ENCODE measurements at places on chromosomes 6 and 20.

- DNase-seq, result no peak
These were observed 150.9 kb upstream of the MLIP start for GRCh38 chr6:53960311-53960710.

GRCh38 chr20:41141153-41141815, 3.9 kb downstream of the PLCG1 start:
- DNase-seq, result peak; percentile 5

GRCh38 chr6:46816626-46817025, 23.4 kb downstream of the MEP1A start:
- DNase-seq, result no peak

DNA sequence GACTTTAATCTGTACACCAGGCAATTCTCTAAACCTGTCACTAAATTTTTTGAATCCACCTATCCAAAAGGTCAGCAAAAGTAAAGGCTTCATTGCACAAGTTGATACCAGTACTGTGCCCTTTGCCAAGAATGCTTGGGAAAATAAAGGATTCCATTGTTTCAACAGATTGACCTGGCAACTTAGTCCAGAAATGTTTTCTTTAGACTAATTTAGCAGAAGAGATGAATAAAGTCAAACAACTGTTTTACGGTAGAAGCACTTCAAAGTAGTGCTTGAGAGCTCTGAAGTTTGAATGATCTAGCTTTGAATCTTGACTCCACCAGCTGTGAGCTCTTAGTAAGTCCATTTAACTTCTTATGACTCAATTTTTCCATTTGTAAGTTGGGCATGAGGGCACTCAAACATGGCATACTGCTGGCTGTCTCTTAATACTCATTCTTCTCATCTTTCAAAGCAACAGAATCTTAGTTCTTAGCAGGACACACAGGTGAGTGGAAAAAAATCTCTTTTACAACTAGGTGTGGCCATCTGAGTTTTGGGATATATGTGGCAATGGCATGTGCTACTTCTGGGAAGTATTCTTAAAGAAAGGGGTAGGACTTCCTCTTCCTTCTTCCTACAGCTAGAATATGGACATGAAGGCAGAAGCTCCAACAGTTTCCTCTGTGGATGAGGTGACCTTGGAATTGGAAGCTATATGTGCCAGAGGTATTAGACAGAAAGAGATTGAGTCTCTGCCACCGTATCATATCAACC, 55.9 kb upstream of the LOC128125822 start:
- no peak for DNase-seq

DNA sequence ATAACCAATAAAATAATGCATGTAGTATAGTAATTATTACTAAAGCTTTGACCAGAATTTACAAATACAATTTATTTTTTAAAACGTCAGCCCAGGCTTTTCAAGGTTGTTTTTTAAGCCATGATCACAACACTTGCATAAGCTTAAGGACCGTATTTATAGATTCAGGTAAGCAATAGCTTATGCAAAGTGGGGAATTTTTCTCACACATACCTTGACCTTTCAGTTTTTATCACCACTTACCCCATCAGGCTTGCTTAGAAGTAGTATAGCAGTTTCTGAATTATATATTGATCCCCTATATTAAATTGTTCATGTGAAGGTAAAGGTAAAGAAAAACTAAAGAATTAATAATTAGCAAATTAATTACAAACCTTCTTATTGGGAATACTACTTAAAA, 232.3 kb upstream of the FKBP1C start:
- DNase-seq, result no peak

DNA sequence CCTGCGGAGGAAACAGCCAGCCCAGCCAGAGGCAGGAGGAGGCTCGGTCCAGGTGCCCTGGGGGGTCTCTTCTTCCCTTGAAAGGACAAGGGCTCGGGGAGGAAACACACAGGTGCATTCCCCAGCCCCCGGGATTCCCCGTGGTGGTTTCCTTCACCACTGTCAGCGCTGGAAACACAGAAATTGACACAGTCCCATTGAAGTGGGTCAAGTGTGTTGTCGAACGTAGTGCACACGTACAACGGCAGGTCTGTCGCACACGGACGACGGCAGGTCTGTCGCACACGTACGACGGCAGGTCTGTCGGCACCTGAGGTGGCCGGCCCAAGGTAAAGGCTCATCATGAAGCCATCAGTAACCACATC, 80.9 kb downstream of the DLL1 start:
- DNase-seq, result no peak

- no peak for DNase-seq
These were observed 49.2 kb downstream of the ANKS1A start for GRCh38 chr6:34938268-34938667.

DNA sequence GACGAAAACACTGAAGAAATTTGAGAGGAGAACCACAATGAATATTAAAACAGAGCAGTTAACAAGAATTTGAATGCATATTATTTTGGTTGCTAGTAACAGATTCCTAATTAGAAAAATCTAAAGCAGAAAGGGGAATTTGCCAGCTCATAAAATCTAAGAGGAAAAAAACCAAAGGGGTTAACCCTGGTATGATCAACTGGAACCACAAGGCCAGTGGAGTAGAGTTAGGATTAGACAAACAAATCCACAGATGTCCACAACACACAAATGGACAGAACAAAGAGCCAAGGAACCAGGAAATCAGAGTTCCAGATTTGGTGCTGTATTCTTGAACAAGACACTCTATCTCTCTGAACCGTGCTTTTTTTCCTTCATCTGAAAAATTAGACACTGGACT, 195.0 kb downstream of the TASP1 start:
- DNase-seq, result no peak

- no peak for DNase-seq
These were observed 244.1 kb downstream of the BMP7 start for GRCh38 chr20:57022306-57022705.

DNA sequence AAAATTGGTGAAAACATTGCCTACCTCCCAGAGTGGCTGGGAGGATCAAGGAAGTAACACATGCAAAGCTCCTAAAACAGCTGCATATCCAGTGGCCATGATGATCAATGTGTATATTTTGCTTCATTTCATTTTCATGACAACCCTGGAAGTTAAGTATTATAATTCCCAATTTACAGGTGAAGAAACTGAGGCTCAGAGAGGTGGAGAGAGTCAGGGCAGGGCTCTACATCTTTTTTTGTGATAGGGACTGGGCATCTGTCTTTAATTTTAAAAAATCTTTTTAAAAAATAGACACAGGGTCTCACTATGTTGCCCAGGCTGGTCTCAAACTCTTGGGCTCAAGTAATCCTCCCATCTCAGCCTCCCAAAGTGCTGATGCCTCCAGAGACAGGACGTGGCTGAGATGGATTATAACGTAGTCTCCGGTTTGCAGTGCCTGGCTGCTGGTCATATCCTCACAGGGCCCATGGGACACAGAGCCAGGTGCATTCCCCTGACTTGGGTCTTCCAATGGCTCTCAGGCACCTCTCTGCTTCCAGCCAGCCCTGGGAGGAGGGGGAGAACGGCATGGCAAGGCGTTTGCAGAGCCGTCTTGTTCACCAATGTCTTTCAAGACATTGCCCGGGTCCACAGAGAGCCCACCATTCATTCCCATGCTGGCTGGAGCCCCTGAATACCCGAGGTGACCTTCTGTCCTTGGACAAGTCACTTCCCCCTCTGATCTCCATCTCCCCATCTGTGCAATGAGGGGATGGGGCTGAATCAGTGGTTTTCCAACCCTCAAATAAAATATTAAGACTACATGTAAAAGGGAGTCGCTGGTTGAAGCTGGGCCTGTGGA, 38.3 kb downstream of the HNF4A start:
- no peak for DNase-seq

DNA sequence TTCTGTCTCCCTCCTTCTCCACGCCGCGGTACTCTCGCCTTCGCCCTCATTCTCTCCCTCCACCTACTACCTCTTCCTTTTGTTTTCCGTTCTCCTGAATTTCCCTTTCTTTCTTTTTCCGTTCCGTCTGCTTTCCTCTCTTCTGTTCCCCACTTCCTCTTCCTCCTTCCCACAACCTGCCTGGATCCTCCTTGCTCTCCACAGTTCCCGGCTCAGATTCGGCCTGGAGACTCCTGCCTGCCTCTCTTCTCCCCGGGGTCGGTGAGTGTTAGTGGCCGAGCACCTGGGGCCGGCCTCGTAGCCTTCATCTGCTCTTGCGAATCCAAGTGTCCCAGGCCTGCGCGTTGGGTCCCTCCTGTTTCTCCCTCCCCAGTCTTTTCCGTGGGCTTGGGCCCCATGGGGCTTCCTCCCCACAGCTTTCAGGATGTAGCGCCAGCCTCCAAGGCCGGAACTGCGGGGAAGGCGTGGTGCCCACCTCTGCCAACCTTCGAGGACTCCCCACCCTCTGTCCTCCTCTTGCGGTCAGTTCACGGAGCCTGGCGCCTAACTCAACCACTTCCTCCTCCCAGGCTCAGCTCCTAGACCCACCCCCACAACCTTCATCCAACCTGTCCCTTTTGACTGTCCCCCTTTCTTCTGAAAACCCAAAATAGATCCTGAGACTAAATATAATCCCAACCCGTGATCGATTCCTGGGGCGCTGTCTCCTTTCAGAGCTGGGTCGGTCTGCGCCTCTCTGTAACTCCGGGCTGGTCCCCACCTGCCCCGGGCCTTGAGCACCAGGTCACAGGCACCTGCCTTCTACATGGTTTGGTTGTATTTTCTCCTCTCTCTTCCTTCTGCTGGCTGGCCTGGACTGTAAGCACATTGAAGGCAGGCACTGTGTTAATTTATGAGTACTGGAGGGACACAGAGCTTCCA, 6.8 kb downstream of the NRN1 start:
- DNase-seq, result no peak

- DNase-seq, result no peak
These were observed 36.0 kb downstream of the SPDEF start for GRCh38 chr6:34519971-34520644.

GRCh38 chr20:13862245-13862644, 77.4 kb downstream of the NDUFAF5 start:
- DNase-seq, result no peak

- DNase-seq, result peak; percentile 63
These were observed 182.5 kb downstream of the MAFB start for GRCh38 chr20:40506537-40506939.

- no peak for DNase-seq
These were observed 8.2 kb upstream of the PYGB start for GRCh38 chr20:25239387-25240370.

DNA sequence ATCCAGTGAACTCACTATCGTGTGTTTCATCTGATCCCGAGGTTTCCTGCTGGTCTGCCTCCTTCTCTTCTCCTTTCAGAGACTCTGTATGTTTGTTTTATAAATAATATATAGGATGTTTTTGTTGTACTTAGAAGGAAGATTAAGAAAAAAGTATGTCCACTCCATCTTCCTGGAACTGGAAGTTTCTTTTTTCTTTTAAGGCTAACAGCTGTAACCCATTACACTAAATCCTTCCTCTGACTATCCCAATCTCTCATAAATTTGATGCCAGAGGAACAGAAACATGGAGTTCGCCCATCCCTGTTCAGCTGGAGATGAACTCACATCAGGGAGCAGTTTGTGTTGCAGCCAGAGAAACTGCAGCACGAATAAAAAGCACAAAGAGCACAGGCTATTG, 20.7 kb downstream of the RIPK1 start:
- DNase-seq, result no peak

DNA sequence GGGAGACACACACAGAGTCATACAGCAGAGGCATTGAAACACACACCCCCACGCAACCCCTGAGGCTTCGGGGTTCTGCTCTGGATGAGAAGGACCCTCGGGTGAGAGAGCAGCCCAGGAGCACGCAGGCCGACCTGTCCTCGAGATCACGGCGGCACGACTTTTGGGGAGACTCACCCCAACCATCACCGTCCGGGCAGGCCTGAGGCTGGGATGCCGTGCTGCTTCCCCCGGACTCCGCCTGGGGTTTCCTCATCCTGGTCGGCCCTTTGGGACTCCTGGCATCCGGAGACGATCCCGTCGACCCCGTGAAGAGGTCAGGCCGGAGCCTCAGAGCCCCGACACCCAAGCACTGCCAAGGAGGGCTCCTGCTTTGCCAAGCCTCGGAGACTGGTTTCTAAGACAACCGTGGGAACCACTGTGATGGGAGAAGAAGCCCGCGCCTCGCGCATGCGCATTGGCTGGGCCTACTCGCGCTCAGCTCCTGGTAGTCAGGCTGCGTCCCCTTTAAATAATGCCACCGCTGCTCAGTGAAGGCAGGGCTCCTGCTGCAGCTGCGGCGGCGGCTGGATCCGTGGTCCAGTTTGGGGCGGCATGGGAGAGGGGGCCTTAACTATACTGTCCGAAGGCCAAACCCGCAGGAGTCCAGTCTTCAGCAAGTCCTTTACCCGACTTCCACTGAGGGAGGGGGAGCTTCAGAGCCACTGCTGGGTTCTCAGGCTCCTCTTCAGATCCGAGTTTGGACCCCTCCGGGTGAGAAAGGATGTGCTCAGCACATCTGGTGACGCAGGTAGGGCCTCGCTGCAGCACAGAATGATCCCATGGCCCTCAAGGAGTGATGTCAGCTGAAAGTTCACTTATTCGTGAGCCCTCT, 171.4 kb upstream of the ZNF337 start:
- peak; percentile 89 for DNase-seq

- DNase-seq, result peak; percentile 22
These were observed 38.1 kb upstream of the HLA-E start for GRCh38 chr6:30450909-30451841.

DNA sequence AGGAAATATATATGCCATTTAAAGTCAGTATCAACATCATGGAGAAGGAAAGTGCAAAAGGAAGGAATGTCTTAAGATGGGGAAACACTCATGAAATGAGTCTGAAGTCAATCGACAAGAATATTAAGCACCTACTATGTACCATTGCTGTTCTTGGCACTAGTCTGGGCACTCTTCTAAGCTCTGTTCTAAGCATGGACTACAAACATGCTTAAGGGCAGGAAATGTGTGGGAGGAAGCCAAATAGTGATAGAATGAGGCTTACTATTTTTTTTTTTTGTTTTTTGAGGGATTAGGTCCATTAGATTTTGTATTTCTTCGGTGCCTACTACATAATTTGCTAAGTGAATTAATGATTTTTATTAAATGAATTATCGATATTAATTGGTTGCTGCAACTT, 83.8 kb upstream of the SUPT3H start:
- no peak for DNase-seq

GRCh38 chr20:59143326-59143725, 20.3 kb upstream of the ZNF831 start:
- DNase-seq, result no peak

GRCh38 chr6:152173321-152173720, 365.8 kb downstream of the ESR1 start:
- no peak for DNase-seq

- DNase-seq, result no peak
These were observed 30.4 kb downstream of the PSMB1 start for GRCh38 chr6:170522565-170523183.

- DNase-seq, result no peak
These were observed 3.5 kb upstream of the ADAM33 start for GRCh38 chr20:3685341-3685740.

DNA sequence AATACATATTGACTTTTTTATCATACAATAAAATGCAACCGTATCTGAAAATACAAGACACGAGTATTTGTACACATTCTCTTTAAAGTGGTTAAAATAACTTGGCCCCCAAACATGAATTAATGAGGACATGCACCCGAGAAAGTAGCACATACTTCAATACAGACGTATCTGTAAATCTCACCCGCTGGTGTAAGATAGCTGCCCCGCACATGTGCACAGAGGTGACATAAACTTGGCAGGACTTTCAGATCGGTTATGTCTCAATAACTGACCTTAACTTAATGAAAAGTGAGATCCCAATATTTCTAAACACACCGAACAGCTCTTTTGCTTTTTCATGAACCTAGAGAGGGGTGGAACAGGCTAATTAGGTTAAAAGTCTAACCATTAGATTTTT, 91.5 kb upstream of the RPS6KA2 start:
- DNase-seq, result no peak

Measured in midbrain (tissue), 1 donor.